Fibroblast of the aortic adventitia (primary cell): ENCODE measurements at places on chromosomes 3 and 15.

- DNase-seq = no peak
Observed at GRCh38 chr3:178507507-178508442, 28.5 kb upstream of the KCNMB2 start.

DNA sequence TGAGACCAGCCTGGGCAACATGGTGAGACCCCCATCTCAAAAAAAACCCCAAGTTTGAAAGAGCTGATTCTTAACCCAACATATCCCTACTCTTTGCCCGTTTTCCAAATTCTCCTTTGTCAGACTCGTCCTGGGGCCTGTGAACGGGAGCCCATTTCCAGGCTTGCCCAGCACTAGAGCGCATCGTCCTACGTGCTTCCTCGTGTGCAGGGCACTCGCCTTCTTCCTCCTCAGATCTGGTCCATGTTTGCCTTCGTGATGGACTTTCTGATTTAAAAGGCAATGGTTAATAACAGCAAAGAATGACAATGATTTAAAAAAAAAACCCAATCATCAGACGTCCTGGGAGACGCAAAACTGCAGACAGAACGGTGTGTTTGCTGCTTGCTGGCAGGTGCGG, 10.1 kb downstream of the MELTF start:
- DNase-seq = no peak

GRCh38 chr15:33882921-33883320, 85.4 kb upstream of the CHRM5 start:
- DNase-seq = no peak

DNA sequence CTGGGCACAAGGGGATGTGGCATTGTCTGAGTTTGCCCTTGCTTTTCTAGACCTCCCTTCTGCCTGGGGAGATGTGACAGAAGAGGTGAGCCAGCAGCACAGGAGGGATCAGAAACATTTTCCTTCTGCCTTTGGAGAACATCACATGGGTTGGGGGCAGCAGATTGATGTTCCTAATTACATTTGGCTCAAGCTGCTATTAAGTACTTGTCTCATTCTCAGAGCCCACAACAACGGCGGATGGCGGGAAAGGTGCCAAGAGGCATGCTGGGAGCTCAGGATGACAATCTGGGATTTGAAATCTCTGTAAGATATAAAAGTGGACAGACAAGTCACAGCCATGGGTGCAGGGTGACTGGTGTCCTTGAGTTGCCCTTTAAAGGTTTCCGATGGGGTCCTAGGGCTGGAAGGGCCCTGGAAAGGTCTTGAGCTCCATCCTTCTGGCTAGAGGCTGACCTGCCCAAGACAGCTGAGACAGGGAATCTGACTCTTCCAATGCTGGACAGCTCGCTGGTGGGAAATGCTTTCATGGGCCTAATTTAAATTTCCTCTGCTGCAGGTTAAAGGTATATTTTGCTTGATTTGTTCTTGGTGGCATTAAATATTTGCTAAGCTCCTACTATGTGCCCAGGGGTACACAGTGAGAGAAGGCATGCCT, 2.4 kb upstream of the CORO2B start:
- DNase-seq = no peak

DNA sequence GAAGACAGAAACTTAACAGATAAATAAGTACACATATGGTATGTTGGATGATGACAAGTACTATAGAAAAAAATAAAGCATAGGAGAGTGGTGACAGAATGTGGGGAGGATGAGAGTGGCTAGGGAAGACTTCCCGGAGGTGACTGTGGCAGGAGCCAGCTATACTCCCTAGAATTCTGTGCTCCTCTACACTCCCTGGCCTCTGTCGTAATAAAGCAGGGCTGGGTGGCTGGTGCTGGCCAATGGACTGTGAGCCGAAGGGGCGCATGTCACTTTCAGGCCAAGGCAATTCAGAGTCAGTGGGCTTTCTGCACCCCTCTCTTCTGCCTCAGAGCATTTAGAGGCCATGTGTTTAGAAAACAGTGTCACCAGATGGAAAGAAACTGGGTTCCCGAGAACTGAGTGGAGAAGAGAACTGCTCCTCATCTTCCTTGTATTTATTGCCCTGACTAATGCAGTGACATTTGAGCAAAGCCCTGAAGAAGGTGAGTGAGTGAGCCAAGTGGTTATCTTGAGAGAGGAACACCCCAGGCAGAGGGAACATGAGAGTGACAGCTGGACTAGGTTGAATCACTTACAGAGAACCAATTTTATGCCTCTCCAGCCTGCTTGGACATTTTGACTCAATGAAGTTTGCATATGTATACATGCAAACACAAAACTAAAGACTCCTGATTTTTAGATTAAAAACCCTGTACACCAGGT, 5.2 kb upstream of the VPS8 start:
- DNase-seq = no peak

GRCh38 chr15:88181613-88182012, 74.9 kb downstream of the NTRK3 start:
- no peak for DNase-seq

- no peak for DNase-seq
Observed at GRCh38 chr3:171977860-171978259, 61.5 kb upstream of the FNDC3B start.

DNA sequence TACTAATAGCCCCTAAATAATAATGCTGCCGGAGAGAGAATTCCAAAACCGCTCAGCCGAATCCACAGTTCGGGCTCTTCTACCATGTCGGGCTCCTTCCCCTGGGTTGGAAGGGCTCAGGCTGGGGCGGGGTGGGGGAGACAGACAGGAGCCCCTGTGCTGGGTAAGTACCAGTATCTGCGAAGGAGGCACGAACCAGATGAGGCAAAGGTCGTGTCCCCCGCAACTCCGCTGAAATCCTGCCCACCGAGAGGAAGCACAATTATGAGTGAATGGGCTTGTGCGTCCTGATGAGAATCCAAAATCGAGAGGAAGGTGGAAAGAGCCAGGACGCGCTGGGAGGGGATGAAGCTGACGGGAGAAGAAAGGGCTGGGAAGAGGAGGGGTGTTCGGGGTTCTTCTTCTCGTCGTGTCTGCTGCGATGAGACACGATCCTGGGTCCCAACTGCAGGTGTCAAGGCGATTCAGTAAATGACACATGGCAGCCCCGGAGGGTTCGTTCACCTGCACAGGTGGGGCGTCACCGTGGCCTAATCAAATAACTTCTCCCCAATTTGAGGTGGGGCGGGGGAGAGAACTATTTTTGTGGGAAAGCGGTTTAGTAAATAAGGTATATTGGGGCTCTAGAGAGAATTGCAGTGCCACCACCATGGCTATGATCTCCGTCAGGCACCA, 707 bp upstream of the FAM81A start:
- no peak for DNase-seq

GRCh38 chr3:42353631-42354030, 56.8 kb downstream of the LYZL4 start:
- no peak for DNase-seq

GRCh38 chr3:98596541-98597500, 3.4 kb upstream of the CPOX start:
- peak; percentile 55 for DNase-seq

GRCh38 chr3:42079701-42080452, 11.3 kb upstream of the TRAK1 start:
- DNase-seq = no peak

GRCh38 chr3:61155701-61156292, 95.5 kb downstream of the FHIT start:
- DNase-seq = no peak

GRCh38 chr15:40763801-40764628, at the start of gene GCHFR:
GCHFR (plus strand) TSS chr15:40764068; CDS start chr15:40764181, 113 bp downstream.
- DNase-seq = peak; percentile 39

GRCh38 chr15:89199746-89200145, 21.6 kb downstream of the RLBP1 start:
- no peak for DNase-seq

GRCh38 chr3:170560717-170561382, 25.0 kb downstream of the SLC7A14 start:
- no peak for DNase-seq

DNA sequence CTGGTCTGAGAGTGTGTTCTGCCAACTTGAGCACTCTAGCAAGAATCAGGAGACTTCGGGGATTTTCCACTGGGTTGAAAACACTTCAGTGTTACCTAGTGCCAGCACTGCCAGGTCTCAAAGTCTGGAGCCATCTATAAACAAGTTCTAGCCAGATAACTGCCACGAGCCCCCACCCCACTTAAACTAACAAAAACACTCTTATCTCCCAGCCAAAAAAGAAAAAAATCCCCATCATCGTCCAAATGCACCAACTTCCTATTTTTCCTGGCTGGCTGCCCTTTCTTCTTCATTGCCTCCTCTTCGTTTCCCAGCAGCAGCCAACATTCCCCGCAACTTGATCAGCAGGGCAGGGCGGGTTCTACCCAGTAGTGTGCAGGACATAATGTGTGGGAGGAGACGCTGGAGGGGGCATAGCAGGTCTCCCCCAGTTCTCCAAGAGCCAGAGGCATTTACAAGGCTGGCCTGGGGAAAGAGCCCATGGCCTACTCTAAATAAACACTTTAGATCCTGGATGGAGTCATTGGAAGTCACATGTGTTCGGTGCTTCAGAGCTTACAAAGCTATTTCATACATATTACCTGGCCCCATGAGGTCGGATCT, 29.5 kb downstream of the C2CD4B start:
- peak; percentile 83 for DNase-seq

DNA sequence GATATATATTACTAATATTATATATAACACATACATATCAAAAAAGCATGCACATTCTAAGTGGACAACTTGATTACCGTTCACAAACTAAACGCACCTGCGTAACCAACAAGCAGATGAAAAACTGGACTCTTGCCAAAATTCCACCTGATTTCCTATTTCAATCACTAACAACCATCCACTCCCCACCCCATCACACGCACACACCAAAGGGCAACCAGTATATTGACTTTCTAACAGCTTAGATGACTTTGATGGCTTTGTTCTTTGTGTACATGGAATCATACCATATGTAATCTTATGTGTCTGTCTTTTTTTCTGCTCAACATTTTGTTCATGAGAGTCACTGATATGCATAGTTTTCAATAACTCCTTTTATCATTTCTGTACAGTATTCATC, 496.8 kb upstream of the ARRDC4 start:
- no peak for DNase-seq

DNA sequence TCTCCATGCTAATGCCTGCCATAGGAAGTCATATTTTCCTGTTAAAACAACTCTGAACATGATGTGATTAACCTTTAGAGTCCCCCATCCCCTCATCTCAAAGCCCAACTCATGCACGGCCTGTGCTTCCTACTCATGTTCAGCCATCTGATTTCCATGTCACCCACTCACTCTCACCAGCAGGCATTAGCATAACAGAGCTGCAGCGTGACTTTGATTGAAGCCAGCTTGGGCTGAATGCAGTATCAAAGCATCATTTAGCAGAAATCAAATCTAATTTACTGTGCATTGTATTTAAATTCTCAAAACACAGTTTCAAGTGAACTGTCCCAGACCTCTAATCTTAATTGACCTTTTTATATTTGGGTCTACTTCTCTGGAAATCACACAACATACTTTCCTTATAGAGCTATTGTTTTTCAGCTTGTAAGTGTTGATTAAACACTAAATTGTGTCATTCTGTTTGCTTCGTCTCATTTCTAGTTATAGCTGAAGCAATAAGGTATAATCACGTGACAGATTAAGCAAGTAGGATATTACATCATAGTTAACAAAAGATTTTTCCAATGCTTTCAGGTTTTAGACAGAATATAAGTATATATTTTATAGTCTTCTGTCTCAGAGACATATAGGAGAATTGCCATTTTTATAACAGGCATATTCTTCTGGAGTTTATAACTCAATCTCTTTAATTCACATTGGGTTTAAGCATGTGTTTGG, 501.5 kb downstream of the ROBO2 start:
- DNase-seq = no peak

- no peak for DNase-seq
Observed at GRCh38 chr15:80328496-80328895, 75.7 kb upstream of the ARNT2 start.

DNA sequence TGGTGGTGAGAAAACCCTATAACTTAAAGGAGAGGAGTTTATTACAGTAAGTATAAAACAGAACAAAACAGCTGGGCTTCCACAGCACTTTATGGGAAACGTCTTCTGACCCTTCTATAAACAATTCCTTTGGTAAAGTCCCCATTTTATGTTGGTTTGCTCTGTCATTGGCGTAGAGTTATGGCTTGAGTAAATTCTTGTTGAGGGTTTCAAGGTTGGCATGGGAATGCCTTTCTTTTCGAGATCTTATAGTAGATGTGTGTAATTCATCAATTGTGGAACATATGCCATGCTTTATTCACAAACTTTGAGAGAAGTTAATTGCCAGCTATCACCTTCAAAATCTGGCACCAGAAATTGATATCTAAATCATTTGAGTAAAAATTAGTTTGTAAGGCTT, 11.6 kb upstream of the CHL1 start:
- no peak for DNase-seq

GRCh38 chr3:197576838-197577237, 21.1 kb upstream of the BDH1 start:
- no peak for DNase-seq

GRCh38 chr15:70027518-70027917, 70.2 kb downstream of the TLE3 start:
- DNase-seq = no peak

- peak; percentile 85 for DNase-seq
Observed at GRCh38 chr3:57078344-57078634, 17.8 kb downstream of the SPATA12 start.

GRCh38 chr3:177598097-177598833, 401.0 kb upstream of the TBL1XR1 start:
- peak; percentile 60 for DNase-seq

DNA sequence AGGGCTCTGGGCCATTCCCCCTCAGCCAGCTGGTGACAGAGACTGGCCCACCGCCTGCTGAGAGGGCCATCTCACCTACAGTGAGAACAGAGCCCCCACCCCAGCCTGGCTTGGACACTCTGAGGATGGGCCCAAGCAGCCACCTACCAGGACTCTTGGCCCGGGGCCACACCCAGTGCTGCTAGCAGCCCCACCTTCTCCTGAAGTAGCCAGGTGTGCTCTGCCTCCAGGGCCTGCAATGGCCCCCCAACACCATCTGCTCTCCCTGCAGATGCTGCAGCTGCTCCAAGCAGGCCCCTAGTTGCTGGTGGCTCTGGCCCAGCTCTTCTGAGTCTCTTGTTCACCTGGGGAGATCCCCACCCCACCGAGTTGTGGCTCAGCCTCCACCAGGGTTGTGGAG, 6.8 kb upstream of the CLK3 start:
- DNase-seq = no peak

DNA sequence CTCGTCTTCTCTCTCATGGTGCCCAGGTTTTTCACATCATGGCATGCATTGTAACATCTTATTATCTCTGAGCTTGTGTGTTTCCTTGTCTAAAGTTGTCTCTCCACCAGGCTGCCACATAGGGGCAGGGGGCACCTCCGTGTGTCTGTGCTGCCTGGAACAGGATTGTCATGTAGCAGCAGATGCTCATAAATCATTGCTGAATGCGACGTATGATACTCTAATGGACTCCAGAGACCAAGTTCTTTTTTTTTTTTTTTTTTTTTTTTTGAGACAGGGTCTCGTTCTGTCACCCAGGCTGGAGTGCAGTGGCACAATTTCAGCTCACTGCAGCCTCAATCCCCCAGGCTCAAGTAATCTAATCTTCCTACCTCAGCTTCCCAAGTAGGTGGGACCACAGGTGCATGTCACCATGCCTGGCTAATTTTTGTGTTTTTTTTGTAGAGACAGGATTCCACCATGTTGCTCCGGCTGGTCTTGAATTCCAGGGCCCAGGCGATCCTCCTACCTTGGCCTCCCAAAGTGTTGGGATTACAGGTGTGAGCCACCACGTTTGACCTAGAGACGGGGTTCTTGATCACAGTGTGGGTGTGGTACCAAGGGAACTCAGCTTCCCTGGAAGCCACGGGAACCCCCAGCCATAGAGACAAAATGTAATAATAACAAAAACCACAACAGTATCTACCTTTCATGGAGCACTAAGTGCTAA, 4.7 kb upstream of the DNASE1L3 start:
- DNase-seq = no peak

- DNase-seq = peak; percentile 4
Observed at GRCh38 chr3:104555728-104556127, 811.0 kb upstream of the ALCAM start.
